ENCODE measurements at places on chromosomes 6 and 20.

DNA sequence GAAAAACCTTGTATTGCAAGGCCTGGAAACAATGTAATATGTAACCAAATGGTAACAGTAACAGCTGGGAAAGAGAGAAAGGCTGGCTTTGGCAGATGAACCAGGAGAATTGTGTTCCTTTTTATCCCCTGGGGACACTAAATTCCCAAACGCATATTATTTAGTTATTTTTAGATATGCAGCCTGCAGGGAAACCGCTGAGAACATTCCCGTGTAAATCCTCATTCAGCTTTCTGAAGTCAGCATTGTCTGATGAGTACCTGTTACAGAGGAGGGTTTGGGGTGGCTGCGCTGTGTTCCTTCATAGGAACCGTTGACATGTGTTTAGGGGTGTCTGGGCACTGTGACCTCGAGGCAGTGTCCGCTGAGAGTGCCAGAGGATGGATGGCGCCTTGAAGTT is 101.3 kb downstream of the SMOC2 start:
- DNase-seq, result no peak

GRCh38 chr6:135002974-135003703 is 51.5 kb downstream of the HBS1L start:
- DNase-seq, result no peak

GRCh38 chr6:110180228-110181008 is at the start of gene CDC40:
TSS of gene CDC40 (plus strand) at chr6:110180427. CDS start at chr6:110180445, 18 bp downstream.
- peak; percentile 11 for DNase-seq

DNA sequence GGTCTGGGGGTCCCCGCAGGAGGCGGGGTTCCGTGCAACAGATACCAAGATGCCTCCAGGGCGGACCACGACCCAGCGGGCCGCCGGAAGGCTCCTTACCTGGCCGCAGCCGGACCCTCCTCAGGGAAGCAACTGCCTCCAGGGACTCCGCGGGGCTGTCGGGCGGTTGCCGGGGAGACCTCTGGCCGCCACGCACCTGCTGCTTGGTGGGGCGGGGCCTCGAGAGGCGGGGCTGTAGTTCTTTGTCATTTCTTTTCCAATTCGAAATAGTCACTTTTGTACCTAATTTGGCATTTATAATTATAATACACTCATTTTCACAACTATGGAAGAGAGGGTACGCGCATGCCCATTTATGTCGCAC is 647 bp downstream of the AK9 start:
- no peak for DNase-seq

GRCh38 chr6:44489910-44490604 is 102.6 kb downstream of the CDC5L start:
- no peak for DNase-seq

GRCh38 chr6:106162921-106163320 is 76.8 kb downstream of the PRDM1 start:
- DNase-seq, result no peak

DNA sequence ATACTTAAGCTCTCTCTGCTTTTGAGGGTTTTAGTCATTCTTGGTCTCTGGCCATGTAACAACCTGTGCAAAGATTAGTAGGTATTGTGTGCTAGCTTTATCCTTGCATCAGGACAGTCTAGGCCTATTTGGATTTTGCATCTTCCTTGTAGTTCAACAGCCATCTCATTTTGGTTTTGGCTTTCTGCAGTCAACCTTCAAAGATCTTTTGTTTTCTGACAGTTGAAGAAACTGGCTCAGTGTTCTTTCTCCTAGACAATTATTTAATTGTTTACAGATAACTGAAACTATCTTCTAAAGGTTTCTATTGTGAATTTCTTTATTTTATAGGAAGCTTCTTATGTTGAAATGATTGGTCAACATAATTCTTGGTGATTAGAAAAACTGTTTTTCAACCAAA is 307.5 kb downstream of the CDKAL1 start:
- DNase-seq, result no peak
